ENCODE measurements at places on chromosomes 2 and 18.

DNA sequence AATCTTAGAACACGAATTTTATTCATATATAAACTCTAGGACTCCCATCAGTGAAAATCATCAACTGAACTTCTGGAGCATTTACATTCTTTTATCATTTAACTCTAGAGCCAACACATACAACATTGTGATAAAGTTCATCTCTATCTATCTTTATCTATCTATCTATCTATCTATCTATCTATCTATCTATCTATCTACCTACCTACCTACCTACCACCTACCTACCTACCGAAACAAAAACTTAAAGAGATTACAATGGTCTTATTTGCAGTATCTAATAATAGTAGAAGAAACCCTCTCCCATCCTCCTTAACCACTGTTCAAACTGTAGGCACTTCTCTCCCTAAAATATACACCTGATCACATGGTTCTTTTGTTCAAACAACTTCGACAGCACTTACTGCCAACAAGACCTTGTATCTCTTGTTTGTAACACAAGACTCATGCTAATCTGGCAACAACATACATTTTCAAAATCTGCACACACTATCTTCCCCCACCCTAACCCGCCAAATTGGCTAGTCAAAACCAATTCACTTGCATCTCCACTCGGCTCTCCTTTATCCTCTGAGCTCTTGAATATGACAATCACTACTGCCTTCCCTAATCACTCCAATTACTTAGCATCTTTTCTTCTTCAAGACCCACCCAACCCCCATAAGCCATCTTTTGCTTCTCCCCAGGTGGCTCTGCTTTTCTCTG is 69.0 kb downstream of the GORASP2 start:
- no peak for DNase-seq

GRCh38 chr2:71606244-71606643 is 152.9 kb downstream of the DYSF start:
- DNase-seq = no peak

- DNase-seq = no peak
Observed at GRCh38 chr2:169803480-169803879, 4.8 kb downstream of the SSB start.

- DNase-seq = no peak
Observed at GRCh38 chr2:70344195-70344594, 42.3 kb upstream of the FAM136A start.

- no peak for DNase-seq
Observed at GRCh38 chr2:233449081-233449901, 95.0 kb downstream of the DGKD start.

GRCh38 chr2:4420032-4420431 is 716.7 kb downstream of the DCDC2C start:
- no peak for DNase-seq
